ENCODE measurements at places on chromosomes 6 and 20.

DNA sequence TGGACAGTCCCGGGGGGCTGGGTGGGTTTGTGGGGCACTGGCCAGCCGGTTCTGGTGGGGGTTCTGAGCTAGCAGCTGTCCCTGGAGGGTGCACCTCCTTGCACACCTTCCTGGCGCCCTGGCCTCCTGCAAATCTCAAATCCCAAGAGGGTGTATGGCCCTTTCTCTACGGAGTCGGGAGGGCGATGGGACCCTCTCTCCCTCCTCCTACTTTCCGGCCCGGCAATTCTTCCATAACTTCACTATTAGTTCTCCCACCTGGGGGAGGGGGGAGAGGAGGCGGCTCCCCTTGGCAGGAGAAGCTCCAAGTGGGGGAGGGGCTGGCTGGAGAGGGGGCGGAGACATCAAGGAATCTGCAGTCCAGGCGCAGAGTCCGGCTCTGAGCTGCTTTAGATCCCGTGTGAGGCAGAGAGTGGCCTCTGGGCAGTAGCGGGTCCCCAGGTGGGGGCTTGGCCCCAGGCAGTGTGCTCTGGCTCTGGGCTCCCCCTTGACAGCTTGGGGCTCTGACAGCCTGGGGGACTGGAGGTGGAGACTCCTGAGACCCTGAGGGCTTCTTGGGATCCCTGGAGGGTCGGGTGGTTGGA, 1.4 kb upstream of the LAMA5 start:
- DNase-seq, result no peak

- DNase-seq, result no peak
Measured at GRCh38 chr6:76633259-76633658, 560.8 kb upstream of the IMPG1 start.

DNA sequence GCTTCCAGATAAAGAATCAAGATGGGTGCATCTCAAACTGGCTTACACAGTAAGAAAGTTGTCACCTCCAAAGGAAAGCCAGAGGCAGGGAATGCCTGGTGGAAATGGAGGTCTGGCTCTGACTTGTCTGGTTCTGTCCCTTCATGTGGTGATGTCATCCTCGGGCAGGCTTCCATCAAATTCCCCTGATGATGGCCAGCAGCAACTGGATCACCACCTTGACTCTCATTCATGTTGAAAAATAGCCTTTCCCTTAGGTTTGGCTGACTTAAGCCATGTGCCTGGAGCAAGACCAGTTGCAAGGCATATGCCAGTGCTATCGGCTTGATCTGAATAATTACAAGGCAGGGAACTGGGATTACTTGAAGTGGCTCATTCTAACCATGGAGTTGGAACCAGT, 28.8 kb downstream of the IMPG1 start:
- no peak for DNase-seq

DNA sequence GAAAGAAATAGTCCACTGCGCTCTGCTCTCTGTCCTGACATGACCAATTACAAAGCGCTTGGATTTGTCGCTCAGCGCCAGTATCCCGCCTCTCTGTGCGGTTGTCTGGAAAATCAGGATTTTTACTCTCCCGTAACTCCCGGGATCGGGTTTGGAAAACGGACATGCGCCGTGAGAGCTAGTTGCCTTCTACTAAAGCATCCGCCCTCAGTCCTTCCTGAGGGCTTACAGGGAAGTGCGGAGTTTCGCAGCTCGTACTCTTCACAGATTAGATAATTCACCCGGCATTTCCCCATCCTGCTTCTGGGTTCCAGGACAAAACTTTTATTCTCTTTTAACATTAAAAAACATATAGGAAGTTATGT, 427 bp upstream of the MKKS start:
- peak; percentile 65 for DNase-seq

- DNase-seq, result no peak
Measured at GRCh38 chr20:62716941-62717310, 8.3 kb downstream of the NTSR1 start.

- DNase-seq, result no peak
Measured at GRCh38 chr6:72938104-72938503, 287.2 kb downstream of the KHDC1L start.

- DNase-seq, result no peak
Measured at GRCh38 chr6:7993952-7994351, 70.2 kb downstream of the BLOC1S5 start.

DNA sequence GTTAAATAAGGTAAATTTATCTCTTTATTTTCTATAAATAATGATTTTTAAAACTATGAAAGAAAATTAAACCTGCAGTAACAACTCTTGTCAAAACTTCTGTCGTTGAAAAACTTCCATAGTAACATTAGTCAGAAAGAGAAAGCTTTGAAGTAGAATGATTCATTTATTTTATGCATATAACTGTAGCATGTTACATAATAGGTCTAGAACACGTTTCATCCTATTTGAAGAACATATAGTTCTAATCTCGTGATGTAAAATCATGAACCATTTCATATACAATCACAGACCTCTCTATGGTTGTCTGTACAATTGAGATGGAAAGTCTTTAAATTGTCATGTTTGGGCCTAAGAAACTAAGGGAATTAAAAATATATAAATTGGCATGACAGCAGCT, 61.3 kb upstream of the MYLIP start:
- no peak for DNase-seq

DNA sequence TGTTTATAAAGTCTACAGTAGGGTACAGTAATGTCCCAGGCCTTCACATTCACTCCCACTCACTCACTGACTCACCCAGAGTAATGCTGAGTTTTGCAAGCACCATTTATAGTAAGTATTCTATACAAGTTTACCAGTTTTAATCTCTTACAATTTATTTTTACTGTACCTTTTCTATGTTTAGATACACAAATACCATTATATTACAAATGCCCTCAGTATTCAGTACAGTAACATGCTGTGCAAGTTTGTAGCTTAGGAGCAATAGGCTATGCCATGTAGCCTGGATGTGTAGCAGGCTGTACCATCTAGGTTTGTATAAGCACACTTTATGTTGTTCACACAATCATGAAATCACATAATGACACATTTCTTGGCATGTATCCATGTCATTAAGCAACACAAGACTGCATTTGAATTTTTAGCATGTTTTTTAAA, 673.6 kb downstream of the CD109 start:
- no peak for DNase-seq

DNA sequence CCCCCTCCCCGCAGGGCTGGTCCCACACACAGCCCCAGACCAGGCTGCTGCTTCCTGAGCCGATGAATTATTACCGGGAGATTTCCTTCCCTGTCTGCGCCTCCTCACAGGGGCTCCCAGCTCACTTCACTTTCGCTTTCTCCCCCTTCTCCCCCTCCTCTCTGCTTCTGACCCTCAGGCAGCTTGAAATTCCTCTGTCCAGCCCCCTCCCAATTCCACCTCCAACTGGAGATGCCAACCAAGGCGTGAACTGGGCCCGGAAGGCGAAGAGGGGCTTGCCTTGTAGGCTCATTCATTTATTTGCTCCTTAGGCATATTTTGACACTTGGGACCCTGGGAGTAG, 1.7 kb upstream of the TCF15 start:
- DNase-seq, result no peak

DNA sequence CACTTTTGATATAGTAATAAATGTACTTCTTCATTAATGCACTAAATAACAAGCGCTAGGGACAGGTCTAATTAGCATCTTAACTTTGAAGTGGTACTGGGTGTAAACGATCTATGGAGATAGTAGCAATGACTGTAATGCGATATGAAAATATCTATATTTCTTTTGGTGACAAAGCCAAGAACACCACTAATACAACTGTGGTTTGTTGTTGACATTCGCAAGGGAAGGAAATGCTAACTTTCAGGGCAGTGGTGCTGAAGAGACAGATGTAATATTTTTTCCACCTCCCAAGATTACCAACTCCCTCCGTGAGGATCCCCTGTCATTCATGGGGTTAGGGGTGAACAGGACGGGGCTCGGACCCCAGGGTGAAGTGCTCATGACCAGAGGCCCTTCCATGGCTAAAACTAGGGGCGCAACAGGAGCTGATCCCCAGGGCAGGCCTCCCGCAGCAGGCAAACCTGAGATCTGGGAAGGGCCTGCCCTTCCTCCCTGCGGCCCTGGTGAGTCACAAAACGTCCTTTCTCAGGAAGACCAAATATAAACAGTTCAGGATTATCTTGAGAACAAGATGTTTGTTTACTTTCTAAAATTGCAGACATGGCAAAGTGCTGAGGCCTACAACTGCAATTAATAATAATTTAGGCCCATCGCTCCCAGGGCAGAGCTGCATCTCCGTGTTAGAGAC, 65.0 kb upstream of the TOX2 start:
- DNase-seq, result no peak

DNA sequence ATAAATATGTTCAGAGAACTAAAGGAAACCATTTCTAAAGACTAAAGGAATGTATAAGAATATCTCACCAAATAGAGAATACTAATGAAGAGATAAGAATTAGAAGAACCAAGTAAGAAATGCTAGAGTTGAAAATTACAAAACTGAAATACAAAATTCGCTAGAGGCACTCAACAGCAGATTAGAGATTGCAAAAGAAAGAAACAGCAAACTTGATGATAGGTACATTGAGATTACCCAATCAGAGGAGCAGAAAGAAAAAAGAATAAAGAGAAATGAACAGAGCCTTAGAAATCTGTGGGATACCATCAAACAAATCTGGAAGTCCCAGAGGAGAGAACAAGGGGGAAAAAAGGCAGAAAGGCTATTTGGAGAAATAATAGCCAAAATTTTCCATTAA, 6.3 kb upstream of the PDCD2 start:
- DNase-seq, result no peak

- DNase-seq, result no peak
Measured at GRCh38 chr20:9401371-9401770, 113.0 kb upstream of the LAMP5 start.

- DNase-seq, result no peak
Measured at GRCh38 chr20:7765221-7765620, 175.0 kb downstream of the HAO1 start.

DNA sequence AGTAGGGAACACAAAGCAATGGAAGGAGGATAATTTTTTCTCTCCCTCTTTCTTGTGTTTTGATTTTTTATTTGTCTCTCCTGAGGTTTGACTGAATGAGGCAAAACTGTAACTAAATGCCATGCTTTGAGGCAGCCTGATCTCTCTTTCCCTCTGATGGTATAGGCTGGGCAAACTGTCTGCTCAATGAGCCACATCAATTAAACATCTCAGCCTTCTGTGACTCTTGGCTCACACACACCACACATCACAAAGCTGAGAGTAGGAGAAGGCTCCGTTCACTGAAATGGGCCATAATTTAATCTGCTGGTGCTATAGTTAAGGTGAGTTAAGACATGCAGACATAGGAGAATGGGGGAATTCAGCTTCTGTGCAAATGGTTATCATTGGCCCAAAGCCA, 28.1 kb upstream of the SCGN start:
- DNase-seq, result no peak

DNA sequence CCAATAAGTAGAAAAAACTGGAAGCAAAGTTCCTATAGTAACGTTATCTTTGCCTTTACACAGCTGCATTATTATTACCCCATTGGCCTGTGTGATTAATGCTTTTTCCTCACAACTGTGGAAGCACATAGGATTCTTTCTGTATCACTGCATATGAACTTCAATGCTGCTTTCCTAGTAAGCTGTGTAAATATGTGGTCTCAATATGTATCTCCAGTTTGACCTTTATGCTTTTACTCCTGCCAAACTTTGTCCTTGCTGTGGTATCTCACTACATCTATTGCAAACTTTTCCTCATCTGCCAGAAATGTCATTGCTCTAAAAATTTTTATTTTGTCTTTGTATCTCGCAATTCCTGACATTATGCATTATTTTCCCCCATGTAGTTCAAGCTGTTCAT, 168.6 kb downstream of the ZFAND3 start:
- DNase-seq, result no peak

- DNase-seq, result no peak
Measured at GRCh38 chr6:12973386-12973785, 256.8 kb downstream of the PHACTR1 start.

- DNase-seq, result no peak
Measured at GRCh38 chr6:167566711-167567141, 241.8 kb downstream of the TTLL2 start.

DNA sequence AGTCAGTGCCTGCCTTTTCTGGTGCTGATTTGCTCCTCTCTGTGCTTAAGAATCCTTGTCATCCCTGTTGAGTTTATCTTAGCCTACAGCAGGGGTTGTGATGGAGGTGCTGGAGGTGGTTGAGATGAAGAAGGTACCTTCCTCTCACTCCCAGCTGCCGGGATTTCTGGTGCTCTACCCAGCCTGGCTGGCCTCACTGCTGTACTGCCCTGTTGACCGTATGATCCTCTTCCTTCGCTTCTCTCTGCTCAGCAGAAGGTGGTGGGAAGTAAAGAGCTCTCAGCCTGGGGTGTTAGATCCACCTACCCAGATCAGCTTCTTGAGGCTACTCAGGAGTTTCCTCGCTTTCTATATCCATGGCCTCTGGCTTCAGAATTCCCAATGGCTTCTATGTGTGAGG, 101.0 kb upstream of the NXT1 start:
- no peak for DNase-seq

GRCh38 chr6:13668291-13668928, 43.2 kb downstream of the RANBP9 start:
- DNase-seq, result no peak

GRCh38 chr6:124334359-124334758, 530.7 kb downstream of the NKAIN2 start:
- no peak for DNase-seq

GRCh38 chr6:4587171-4587570, 189.0 kb upstream of the CDYL start:
- DNase-seq, result no peak

DNA sequence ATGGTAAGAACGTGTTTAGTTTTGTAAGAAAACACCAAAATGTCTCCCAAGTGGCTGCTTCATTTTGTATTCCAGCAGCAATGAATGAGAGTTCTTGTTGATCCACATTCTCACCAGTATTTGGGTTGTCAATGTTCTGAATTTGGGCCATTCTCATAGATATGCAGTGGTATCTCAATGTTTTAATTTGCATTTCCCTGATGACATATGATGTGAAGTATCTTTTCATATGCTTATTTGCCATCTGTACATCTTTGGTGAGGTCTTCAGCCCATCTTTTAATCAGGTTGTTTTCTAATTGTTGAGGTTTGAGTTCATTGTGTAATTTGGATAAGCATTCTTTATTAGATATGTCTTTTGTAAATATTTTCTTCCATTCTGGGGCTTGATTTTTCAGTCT, 436.8 kb upstream of the IRAK1BP1 start:
- DNase-seq, result no peak

GRCh38 chr6:12051861-12052368, 39.8 kb downstream of the HIVEP1 start:
- peak; percentile 36 for DNase-seq

GRCh38 chr6:129632172-129632613, 77.8 kb downstream of the ARHGAP18 start:
- no peak for DNase-seq

- DNase-seq, result no peak
Measured at GRCh38 chr20:44896583-44896982, 11.1 kb downstream of the YWHAB start.

DNA sequence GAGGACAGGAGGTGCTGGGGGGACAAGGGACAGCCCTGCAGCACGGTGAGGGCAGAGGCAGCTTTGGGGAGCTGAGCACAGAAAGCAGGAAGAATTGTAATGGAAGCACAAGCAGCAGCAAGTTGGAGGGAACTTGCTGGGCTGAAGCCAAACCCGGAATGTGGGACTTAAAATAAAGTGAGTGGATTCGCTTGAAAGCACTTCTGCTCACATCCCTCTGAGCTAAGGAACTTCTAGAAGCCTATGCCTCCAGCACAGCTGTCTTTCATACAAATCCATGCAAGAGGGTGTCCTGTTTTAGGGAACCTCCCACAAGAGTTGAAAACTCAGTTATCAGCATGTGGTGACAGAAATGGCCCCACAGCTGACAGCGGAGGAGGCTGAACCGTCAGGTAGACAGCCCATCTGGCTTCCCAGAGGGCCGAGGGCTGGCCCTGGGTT, 71.4 kb upstream of the MLN start:
- DNase-seq, result no peak

Measured in activated CD4-positive, alpha-beta T cell treated with anti-CD3 and anti-CD28 coated beads, Interleukin-2, amount 50 U/mL, for 1 hour (primary cell).